ENCODE measurements at places on chromosomes 5 and 9.

DNA sequence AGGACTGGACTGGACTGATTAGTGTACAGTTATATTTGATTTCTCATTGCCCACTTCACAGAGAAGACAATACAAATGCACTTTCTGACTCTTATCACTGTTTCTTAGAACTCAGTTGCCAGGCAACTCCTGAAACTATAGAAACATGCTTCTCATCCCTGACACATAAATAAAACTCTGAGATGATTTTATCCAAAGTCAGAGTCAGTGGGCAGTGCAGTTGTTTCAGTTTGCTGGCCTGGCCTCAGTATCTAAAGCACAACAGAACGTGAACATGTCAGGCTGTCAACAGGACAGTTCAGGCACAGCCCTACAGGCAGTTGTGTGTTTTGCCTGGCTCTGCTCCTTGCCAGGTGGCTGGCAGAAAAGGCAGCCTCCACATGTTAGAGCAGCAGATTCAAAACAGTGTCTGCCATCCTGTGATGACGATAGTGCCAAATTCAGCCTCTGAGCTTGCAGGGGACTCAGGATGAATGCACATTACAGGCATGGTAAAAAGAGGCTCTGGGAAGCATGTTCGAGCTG lies 65.1 kb upstream of the CCDC152 start:
- no peak for DNase-seq

DNA sequence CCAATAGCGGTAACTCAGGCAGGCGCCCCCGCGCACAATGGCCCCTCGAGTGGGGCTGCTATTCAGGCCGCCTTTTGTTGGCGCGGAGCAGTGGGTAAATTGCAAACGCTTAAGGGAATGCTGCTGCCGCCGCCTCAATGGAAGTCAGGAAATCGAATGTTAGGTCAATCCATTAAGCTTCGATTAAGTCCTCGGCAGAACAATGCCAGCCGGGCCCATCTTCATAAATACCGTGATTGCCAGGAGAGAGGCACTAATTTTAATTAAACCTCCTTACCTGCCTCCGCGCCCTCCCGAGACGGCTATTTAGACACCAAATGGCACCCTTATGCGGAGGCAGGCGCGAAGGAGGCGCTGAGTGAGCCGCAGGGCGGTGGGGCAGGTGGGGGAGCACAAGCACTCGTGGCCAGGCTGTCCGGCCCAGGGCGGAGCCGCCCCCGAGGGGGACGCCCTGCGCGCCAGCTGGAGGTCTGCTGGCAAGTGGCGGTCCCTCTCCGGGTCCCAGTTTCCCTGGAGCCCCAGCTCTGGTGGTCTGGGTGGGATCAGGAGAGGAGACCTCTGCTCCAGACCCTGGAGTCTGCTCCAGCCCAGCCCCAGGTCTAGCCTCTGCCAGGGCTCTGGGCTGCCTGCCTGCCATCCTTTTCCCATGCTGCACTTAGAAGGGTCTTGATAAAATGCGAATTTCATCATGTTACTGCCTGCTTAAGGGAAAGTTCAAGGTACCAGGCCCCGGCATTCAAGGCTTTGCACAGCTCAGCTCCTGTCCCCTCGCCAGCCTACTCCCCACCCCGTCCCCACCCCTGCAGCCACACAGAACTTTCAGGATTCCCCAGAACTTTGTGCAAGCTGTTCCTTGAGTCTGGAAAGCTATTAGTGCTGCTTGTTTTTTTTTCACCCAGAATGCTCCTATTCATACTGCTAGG lies 19.7 kb downstream of the NR5A1 start:
- DNase-seq: no peak

- DNase-seq: no peak
These were observed 68.3 kb downstream of the SMARCA2 start for GRCh38 chr9:2083479-2083878.

DNA sequence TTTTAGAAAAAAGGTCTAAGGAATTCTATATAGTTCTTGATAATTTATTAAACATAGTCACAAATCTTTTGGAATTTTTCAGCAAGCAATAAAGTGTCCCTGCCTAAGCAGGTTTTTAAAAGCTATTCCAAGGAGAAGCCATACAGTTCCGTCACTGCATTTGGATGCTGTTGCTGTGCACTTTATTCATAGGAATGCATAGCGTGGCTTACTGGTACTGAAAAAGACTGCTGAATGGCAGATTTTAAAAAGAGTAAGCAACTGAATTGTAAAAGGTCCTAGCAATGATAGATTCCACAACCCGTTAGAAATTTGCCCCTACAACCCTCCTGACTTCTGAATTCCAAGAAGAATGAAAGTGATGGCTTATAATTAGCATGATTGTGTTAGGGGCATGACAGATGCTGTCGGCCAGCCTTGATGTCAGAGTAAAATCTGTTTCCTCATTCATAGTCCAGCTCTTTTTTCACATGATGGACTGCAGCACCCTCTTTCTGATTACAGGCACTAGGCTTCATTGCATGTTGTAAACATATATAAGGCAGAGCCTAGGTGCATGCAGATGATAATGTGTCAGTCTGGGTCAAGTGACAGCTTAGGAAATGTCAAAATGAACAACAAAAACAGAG lies 227.0 kb downstream of the PDE4D start:
- no peak for DNase-seq

DNA sequence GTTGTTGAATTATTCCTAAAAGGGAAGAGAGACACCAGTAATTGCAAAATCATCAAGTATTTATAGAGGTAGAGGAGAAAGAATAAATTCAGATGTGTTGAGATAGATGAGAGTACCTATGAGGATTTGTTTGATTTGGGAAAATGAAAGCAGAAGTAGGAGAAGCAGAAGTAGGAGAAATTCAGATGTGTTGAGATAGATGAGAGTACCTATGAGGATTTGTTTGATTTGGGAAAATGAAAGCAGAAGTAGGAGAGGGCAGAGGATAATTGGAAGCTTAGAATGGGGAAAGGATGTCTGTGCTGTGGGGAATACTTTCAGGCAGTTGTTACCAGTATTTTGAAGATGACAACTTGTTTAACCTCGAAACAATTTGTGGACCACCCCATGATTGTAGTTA lies 35.1 kb upstream of the ZCCHC7 start:
- no peak for DNase-seq

DNA sequence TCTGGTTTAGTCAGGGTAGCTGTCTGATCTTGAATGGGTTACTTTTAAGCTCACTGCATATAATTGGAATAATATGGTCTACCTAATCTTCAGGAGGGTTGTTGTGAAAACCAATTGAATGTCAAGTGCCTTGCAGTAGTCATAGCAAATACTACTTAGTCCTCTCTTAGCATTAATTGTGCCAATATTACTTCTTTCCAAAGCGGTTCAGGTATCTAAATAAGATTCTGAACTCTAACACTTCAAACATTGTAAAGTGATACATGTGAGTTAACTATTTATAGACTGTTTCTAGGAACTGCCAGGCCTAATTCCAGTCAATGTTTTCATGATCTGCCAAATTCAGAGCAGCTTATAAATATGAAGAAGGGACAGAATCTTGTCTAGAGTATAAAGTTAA lies 140.2 kb downstream of the SH3GL2 start:
- DNase-seq: no peak

GRCh38 chr5:120476063-120476462 lies 12.0 kb downstream of the PRR16 start:
- DNase-seq: no peak

DNA sequence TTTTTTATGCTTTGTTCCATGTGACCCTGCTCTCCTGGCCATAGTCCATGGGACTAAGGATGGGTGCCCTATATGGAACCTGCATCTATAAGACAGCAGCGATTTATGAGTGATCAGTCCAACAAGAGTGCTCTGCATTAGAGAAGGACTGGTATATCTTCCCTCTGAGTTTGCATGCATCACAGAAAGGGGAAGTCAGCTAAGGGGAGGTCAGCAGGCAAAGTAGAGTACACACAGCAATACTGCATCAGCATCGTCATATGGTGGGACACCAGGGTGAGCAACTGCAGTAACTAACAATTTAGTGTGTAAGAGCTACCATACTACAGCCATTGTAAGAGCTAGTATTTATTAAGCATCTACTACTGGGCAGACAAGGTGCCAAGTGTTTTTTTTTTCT lies 311.3 kb downstream of the NDUFS4 start:
- DNase-seq: no peak

DNA sequence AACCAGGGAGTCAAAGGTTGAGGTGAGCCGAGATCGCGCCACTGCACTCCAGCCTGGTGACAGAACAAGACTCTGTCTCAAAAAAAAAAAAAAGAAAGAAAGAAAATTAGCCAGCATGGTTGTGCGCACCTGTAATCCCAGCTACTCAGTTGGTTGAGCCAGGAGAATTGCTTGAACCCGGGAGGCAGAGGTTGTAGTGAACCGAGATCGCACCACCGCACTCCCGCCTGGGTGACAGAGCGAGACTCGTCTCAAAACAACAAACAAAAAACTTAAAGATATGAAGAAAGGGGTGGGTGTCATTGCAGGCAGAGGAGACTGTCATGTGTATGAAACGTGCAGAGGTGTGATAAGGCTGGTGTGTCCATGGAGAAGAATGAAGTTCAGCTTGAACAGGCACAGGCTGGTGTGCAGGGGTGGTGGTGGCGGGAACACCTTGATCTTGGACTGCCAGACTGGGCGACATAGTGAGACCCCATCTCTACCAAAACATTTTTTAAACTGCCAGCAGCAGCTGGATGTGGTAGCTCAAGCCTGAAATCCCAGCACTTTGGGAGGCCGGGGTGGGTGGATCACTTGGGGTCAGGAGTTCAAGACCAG lies 69.6 kb downstream of the UGCG start:
- DNase-seq: no peak

DNA sequence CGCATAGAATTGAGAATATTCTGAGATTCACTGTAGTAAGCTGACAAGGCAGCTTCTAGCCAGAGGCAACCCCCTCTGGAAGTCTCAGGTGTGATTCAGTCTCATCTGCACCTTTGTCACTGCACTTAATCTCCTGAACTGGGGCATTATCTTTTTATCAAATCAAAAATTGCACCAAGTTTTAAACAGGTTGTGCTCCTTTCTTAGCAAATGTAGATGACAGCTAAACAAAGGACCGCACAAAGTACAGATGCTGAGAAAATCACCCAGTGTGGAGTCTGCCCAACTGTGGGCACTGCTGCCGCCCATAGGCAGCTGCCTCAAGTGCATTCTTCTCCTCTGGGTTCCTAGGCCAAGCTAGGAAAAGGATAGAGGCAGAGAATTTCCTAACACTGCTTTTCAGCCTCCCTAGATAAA lies 51.1 kb downstream of the STARD4 start:
- DNase-seq: no peak

- DNase-seq: no peak
These were observed 103.2 kb downstream of the SNCAIP start for GRCh38 chr5:122415030-122415800.

DNA sequence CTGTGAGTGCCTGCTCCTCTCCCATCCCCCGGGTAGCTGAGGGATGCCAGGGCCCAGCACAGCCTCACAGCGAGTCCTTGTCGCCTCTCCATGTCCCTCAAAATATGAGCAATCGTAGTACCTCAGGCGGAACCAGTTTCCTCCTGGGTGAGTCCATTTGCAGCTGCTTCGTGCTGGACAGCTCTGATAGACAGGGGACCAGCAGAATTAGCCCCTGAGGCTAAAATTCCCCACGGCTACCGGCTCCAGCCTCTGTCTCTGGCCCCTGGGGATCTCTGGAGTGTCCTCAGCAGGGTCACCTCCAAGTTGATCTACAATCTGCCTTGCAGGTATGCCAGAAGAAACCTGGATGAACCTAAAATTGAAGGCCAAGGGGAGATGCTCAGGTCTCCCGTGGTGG lies 115.8 kb upstream of the FBXL7 start:
- no peak for DNase-seq

DNA sequence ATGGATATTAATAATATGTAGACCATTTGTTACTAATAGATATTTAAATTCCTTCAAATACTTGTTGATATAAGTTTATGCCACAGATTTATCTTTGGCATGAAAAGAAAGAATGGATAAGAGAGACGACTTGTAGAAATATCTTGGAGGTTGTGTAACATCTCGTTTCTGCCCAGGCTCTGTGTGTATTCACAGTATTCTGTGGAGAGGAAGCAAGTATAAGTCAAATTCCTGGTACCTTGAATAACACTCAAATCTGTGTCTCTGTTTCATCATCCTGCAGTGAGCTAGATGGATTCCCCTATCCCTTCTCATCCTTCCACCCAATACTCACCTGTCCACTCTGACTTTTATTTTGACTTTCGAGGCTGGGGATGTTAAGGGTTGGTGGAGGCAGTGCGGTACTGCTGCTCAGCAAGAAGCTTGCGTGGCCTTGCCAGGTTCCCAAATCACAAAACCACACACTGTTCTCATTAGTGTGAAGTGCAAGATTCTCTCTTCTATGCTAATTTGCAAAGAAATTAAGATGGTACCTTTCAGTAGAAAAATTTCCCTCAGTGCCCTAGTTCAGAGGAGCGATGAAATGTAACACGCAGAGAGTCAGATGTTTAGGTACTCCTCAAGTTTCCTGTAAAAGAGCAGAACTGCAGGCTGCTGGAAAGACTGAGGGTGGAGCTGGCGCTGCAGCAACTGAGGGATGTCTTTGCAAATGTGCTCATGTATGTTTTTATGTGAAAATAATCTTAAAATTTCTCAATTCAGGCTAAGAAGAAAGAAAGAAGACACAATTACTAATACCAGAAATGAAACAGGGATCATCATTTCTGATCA lies 42.6 kb upstream of the ANKRD18A start:
- no peak for DNase-seq

DNA sequence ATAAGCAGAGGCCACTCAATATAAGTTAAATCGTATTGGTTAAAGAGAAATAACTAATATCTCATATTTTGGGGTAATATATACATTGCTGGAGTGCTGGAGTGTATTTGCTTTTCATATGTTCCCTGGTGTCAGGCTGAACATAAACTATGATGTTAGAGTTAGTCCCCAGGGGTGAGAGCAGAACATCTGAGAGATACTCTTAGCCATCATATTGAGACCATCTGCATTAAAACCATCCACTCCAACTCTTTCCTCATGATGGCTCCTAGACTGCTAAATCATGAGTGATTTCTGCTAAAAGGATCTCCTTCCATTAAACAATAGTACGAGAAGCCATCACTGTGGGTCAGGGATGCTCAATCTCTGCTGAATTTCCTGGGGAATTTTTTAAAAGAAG lies 436.2 kb downstream of the DTWD2 start:
- no peak for DNase-seq

GRCh38 chr9:69622676-69623075 lies 49.5 kb downstream of the APBA1 start:
- no peak for DNase-seq

DNA sequence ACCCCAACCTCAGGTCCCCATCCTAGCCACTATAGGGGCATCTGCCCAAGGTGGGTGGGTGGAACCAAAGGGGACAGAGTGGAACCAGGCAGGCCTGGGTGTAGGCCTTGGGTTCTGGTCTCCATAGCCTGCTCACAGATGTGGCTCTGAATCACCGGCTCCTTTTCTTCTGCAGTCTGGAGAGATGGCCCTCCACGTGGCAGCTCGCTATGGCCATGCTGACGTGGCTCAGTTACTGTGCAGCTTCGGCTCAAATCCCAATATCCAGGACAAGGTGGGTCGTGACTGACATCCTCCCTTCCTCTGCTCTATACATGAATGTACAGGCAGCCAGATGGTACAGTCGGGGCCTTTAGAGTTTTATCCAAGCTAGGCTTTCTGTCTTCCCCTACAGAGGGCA lies 77.3 kb upstream of the CTSL start:
- no peak for DNase-seq

- no peak for DNase-seq
These were observed 167.2 kb upstream of the HMHB1 start for GRCh38 chr5:143644727-143645126.

- DNase-seq: no peak
These were observed 343.2 kb downstream of the DEPDC1B start for GRCh38 chr5:60356745-60357144.

- no peak for DNase-seq
These were observed 164.5 kb downstream of the DCP2 start for GRCh38 chr5:113140837-113141671.

Measured in cortex of kidney (tissue), 1 donor.